Left cardiac atrium (tissue), 4 donors: ENCODE measurements at places on chromosomes 1 and 21.

GRCh38 chr1:221692643-221693042 lies 49.2 kb downstream of the DUSP10 start:
- DNase-seq = no peak

- DNase-seq = no peak
These were observed 204.0 kb upstream of the C21orf91 start for GRCh38 chr21:18023157-18023556.

- DNase-seq = no peak
These were observed 171.5 kb upstream of the CAMK1G start for GRCh38 chr1:209412036-209412435.

GRCh38 chr1:81574408-81574807 lies 226.3 kb upstream of the ADGRL2 start:
- DNase-seq = no peak

- no peak for DNase-seq
These were observed 187.8 kb downstream of the RUNX1 start for GRCh38 chr21:34861258-34861657.

DNA sequence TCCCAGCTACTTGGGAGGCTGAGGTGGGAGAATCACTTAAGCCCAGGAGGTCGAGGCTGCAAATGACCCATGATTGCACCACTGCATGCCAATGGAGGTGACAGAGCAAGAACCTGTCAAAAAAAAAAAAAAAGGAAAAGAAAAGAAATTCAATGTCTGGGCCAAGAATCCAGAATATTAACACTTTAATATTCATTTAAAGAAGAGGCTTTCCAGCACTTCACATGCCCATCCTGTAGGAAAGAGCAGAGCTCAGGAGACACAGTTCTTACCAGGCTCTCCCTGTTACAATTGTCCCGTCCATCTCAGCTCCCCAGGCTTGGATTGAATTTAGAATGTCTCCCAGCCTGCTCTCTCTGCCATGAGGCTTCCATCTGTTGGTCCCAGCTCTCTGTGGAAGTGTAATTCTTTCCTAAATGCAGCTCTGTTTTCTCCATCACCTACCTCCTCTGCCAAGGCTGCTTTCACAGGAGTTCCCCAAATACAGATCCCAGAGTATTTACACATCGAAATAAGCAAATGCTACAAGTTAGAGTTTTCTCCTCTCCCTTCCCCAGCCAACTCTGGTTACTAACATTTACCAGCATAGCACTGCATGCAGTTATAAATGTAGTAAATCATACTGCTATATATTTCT lies 116.6 kb upstream of the CDC42BPA start:
- no peak for DNase-seq

- DNase-seq = peak; percentile 87
These were observed 99.7 kb downstream of the NMNAT2 start for GRCh38 chr1:183318433-183318832.

DNA sequence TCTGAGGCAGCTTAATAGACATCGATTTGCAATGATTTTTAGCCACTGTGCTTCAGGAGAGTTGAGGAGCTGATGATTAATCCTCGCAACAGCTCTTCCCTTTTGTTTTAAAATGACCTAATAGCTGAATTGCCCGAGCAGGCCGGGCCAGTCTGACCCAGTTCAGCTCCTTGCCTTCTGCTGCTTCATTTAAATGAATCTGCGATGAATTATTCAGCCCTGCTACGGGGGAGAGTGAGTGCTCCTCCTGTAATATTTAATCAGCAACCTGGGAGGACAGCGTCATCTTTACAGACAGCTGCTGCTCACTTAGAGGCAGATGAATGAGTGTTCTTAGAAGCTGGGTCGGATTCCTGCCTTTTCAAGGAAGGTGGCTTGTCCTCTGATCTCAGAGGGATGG lies 325.1 kb downstream of the CAMTA1 start:
- DNase-seq = no peak

DNA sequence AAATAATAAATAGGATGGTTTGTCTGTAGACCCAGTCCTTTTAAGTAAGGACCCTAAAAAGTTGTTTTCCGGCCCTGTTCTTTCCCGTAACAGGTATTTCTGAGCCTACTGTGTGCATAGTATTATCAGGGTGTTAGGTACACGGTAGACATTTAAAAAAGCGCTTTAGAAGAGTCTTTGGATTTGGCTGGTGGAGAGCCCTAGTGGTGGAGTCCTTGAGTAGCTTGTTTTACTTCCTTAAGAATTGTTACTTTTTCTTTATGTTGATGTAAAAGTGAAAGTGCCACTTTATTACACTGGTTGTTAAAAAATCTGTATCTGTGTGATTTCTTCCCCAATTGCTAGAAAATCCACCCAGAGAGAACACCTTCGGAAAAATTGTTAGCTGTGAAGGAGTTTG lies 36.8 kb downstream of the SMYD2 start:
- DNase-seq = no peak

- no peak for DNase-seq
These were observed 146.8 kb downstream of the ESRRG start for GRCh38 chr1:216576234-216576937.

DNA sequence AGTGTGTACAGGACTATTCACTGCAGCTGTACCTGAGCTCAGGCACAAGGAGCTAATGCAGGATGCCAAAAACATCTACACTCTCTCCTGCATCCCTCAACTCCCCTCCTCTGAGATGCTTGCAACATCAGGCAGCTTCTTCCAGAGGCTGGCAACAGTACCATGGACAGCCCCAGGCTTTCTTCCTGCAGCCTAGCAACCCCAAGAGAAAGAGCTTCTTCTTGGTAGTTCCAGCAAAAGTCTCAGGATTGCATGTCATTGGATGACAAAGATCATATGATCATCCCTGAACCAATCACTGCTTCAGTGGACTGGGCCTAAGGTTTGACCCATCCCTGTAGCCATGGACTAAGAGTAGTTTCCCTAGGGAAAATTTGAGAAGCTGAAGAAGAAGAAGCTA lies 46.7 kb downstream of the CAMK2N1 start:
- DNase-seq = no peak

- DNase-seq = no peak
These were observed 517.2 kb upstream of the B3GALT2 start for GRCh38 chr1:193703655-193704054.

- peak; percentile 48 for DNase-seq
These were observed 10.9 kb downstream of the IRF2BP2 start for GRCh38 chr1:234598974-234599616.

- DNase-seq = no peak
These were observed 3.8 kb downstream of the ZBTB18 start for GRCh38 chr1:244054924-244055263.

DNA sequence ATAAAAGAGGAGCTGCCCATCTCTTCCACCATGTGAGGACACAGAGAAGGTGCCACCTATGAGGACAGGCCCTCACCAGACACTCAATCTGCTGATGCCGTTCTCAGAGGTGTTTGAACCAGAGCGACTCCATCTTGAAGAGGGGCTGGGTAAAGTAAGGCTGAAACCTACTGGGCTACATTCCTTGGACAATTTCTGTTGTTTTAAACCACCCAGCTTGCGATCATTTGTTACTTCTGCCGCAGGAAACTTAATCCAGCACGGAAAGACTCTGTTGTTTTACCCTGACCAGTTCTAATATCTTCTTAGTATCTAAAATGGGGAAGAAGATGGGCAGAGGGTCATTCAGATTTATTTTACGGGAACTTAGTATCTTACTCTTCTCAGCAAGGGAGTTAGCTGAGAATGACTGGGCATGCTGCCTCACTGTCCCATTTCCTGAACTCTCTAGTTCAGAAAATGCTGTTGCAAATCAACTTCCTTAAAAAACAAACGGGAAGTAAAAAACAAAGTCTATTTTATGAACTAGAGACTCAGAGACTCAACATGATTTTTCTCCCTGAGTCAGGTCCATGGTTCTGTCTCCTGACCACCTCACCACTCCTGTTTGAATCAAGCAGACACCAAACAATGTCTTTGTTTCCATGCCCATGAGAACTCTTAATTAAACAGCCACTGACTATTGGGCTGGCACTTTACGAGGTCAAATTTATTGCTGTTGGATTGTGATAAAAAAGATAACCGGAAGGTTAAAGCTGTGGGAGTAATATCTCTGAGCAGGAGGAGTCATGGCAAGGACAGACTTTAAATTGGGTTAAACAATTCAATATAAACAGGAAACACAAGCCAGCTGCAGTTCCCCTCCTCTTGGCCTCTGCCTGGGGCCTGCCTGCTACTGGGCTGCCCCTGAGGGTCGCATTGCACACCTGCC lies 23.8 kb upstream of the IFNAR1 start:
- DNase-seq = no peak

DNA sequence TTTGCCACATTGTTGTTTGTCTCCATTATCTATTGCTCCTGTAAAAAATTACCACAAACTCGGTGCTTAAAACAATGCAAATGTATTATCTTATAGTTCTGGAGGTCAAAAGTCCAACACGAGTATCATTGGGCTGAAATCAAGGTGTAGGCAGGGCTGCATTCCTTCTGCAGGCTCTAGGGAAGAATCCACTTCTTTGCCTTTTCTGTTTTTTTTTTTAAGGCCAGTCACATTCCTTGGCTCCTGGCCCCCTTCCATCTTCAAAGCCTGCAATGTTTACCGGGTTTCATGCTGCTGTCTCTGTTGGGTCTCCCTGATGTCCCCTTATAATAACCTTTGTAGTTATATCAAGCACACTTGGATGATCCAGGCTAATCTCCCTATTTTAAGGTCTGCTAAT lies 212.7 kb downstream of the PTBP2 start:
- no peak for DNase-seq

GRCh38 chr1:119758584-119758983 lies 10.1 kb downstream of the HMGCS2 start:
- DNase-seq = no peak

DNA sequence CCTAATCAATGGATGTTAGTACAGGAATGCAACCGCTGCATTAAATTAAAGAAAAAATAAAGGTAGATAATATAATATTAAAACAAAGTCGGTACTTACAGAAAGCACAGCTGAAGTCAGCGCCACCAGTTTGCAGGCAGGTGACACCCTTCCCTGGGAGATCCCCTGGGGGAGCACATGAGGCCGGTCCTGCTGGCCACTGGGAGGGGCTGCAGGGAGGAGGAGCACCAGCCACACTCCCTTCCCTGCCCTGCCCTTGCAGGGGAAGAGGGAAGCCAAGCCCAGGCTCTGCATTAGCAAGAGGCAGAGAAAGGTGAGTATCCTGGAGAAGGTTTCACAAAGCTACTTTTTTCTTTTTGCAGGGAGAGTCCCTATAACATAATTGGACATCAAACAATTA lies 507.0 kb downstream of the AJAP1 start:
- no peak for DNase-seq

GRCh38 chr1:172671591-172671990 lies 12.7 kb downstream of the FASLG start:
- DNase-seq = no peak

GRCh38 chr1:65049941-65050713 lies 83.8 kb upstream of the JAK1 start:
- DNase-seq = no peak

DNA sequence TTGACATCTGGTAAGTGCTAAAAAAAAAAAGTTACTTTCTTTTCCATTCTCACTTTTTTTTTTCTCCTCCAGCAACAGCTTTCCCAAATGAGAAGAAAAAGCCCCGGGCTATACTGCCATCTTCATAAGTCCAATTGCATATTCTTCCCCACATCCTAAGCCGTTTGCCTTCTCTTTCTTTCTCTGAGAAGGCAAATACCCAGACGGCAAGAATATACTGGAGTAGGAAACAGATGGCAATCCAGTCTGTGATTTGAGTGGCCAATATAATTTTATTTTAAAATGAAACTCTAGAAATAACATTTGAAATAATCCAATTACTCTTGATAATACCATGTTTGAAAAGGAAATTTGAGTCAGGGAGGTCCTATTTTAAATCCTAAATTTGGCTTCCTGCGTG lies 44.6 kb upstream of the GREM2 start:
- DNase-seq = no peak

GRCh38 chr21:32772281-32773047 lies 909 bp upstream of the PAXBP1 start:
- DNase-seq = no peak

DNA sequence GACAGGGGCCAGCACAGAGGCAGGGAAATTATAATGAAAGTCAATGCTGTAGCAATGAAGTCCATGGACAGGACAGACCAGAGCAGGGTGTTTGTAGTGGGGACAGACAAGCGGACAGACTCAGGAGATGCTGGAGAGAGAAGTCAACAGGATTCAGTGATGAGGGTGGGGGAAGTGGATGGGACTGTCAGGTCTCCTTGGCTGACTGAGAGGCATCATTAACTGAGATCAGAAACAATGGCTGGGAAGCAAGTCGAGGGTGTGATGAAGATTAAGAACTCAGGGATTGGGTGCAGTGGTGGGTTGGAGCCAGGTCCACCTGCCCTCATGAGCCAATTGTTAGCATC lies 25.5 kb downstream of the CD58 start:
- no peak for DNase-seq

DNA sequence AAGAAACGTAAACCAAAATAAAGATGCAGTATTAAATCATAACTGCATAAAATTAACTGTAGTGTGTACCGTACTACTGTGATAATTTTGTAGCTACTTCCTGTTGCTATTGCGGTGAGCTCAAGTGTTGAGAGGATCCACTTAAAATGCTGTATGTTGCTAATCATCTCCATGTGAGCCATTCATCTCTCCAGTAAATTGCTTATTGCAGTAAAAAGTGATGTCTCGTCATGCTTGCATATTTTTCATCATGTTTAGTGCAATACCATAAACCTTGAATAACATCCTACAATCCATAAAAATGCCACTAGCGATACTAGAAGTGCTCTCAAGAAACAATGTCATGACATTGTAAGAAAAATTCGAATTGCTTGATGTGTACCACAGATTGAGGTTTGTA lies 66.3 kb downstream of the RAVER2 start:
- no peak for DNase-seq

DNA sequence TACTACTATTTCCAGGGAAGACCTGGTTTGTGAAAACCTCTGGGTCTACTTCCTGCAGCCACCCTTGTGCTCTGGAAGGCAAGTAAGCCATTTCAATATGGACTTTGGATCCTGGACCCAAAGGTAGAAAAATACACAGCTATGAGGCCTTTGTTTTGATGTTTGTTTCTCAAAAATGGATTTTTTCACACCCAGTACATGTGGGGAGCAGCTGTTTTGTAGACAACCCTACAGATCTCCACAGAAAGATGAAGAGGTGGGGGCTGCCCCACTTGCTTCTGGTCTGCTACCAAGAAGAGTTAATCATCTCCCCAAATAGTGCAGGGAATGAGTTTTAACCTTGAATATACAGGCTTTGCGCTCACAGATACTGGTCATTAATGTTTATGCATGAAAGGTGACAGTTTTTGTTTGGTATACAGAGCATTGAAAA lies 29.2 kb downstream of the ZNF281 start:
- DNase-seq = no peak
